Trophoblast cell (in vitro differentiated cells and primary cell): ENCODE measurements at places on chromosomes 4 and X.
A peak's percentile ranks its signal among the peaks of the same experiment; 100 is the strongest.

- DNase-seq: no peak
Observed at GRCh38 chrX:85024562-85024961, 20.9 kb downstream of the APOOL start.

DNA sequence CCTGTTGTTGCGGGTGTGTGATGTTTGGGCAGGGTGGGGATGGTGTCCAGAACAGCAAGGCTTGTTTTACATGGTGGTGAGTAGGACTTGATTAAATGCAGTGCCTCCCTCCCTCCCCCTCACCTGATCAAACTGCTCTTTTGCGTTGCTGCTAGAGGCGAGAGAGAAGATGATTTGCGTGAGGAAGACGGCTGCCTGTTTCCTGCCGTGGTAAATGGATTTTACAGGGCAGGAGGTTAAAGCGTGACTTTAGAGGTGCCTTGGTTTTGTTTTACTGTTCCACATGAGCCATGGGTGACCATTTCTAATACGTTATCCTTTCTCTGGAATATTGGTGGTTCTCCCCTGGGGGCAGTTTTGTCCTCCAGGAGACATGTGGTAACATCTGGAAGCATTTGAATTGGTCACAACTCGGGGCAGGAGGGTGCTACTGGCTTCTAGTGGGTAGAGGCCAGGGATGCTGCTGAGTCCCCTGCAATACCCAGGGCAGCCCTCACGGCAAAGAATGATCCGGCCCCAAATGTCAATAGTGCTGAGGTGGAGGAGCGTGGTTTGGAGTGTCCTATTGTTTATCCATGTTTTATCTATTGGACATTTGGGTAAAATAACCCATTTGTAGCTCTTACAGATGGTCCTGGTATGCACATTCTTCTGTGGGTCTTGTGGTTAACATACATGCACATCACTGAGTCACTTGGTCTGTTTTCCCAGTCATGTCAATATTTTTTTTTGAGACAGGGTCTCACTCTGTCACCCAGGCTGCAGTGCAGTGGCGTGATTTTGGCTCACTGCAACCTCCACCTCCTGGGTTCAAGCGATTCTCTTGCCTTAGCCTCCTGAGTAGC is 73.7 kb downstream of the SHROOM2 start:
- no peak for DNase-seq

GRCh38 chr4:1670279-1670678 is 13.8 kb downstream of the FAM53A start:
- no peak for DNase-seq

DNA sequence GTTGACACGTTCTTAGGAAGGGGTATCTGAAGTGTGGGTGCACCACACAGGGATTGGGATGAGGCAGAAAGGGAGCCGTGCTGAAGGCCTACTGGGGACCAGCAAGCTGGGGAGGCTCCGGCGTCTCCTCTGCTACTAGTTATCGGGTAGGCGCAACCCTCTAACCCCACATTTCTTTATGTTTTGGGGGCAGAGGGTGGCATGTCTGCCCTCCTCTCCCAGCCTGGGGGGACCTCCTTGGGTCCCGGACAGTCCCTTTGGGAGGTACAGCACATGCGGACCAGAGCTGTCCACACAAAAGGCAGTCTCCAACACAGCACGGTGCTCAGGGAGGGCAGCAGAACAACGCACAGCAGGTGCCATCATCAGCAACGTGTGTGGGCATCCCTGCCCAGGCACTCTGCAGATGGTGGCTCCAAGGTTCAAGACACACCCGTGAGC is 33.2 kb downstream of the WDR1 start:
- DNase-seq: no peak

DNA sequence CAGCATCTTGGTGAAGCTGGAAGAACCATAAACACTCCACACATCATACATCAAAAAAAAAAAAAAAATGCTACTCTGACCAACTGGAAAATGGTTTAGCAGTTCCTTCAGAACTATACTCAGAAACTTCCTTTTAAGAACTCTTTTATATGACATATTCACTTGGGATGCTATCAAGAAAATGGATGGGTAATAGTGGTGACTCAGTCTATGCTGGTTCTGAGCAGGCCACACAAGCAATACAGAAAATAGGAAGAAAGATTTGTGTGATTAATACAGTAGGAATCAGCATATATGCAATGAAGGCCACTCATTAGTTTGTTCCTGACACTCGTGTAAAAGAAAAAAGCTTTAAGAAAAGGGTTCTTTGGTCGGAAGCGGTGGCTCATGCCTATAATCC is 123.5 kb upstream of the FAT4 start:
- DNase-seq: no peak

- peak; percentile 25 for DNase-seq
Observed at GRCh38 chrX:138487866-138488265, 223.7 kb downstream of the FGF13 start.

DNA sequence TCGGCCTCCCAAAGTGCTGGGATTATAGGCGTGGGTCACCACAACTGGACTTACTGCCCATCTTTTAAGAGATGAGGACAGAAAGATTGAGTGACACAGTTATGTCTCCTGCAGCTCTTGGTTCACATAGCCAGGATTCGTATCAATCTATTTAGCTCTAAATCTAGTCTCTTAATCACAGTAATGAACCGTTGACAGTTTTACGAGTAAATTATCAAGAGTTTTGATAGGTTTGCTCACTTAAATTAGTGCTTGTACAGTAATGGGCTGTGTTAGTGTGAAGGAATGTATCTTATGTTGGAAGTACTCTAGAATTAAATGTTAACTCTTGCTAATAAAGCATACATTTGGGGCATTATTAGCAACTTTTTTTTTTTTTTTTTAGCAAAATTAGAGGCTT is 105.7 kb downstream of the PTTG2 start:
- no peak for DNase-seq
